ENCODE measurements at places on chromosomes 3 and 15.

GRCh38 chr3:190229632-190230424 lies 92.4 kb downstream of the CLDN1 start:
- no peak for DNase-seq

DNA sequence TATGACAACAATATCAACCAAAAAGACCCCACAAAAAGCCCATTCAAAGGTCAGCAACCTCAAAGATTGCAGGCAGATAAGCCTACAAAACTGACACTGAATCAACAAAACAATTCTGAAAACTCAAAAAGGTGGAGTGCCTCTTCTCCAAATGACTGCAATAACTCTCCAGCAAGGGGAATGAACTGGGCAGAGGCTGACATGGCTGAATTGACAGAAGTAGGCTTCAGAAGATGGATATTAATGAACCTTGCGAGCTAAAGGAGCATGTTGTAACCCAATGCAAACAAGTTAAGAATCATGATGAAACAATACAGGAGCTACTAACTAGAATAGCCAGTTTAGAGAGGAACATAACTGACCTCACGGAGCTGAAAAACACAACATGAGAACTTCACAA lies 20.4 kb upstream of the SLC25A38 start:
- DNase-seq, result no peak

GRCh38 chr3:113606539-113607218 lies 74.3 kb downstream of the SIDT1 start:
- no peak for DNase-seq

- no peak for DNase-seq
Observed at GRCh38 chr3:51637941-51638471, 33.0 kb upstream of the TEX264 start.

DNA sequence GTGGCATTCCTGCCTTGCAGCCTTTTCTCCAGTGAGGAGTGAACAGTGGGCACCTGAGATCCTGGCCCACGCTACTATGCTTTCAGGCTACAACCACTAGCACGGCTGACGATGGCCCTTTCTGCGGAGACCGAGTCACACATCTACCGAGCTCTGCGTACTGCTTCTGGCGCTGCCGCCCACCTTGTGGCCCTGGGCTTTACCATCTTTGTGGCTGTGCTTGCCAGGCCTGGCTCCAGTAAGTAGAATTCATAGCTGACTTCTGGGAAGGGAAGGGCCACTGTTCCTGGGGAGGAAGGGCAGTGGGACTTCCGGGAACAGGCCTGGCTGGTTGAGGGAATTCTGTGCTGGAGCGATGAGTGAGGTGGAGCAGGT lies 648 bp downstream of the CYB561D2 start:
- DNase-seq, result no peak
